Activated T-helper 1 cell treated with anti-CD3 and anti-CD28 coated beads, Interleukin-12 subunit alpha, Interleukin-12 subunit beta, Interleukin-2, Interleukin-4 antibody, amounts not matched to agents 30 ng/mL and 10 ng/mL and 1 ng/mL, durations not matched to agents 14 hours and 24 hours and 36 hours (primary cell): ENCODE measurements at places on chromosomes 12 and 14. TPM values are rescaled to one million over a fixed set of nuclear protein-coding genes. Genes with fewer than 3 reads are reported as not detected.

DNA sequence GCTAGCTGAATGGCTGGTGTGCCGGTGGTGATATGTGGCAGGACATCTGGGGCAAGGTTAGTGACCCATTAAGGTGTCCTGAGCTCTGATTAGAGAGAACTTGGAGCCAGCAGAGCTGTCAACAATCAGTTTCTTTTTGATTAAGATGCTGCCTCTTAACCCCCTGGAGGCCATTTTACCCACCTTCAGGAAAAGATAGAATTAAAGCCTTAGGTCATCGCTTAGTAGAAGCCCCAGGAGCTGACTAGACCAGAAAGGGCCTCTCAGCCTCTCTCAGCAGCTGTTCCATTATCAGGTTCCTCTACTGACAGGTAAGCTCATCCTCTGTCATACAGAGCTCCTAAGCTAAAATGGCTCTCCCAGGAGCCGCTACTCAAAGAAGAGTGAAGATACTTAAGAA, 339.0 kb downstream of the FUT8 start:
- DNase-seq = no peak
- peak overlapping the region; percentile 24 for H3K27ac ChIP-seq
- H3K4me1 ChIP-seq = no peaks in the 10 kb centered on the region
- H3K4me3 ChIP-seq = no peak overlapping the region
- H3K36me3 ChIP-seq = peaks cover 9% of the 10 kb centered on the region
- no peaks in the 10 kb centered on the region for H3K27me3 ChIP-seq

Gene RASSF9
- total RNA-seq = not detected in 2 replicates

DNA sequence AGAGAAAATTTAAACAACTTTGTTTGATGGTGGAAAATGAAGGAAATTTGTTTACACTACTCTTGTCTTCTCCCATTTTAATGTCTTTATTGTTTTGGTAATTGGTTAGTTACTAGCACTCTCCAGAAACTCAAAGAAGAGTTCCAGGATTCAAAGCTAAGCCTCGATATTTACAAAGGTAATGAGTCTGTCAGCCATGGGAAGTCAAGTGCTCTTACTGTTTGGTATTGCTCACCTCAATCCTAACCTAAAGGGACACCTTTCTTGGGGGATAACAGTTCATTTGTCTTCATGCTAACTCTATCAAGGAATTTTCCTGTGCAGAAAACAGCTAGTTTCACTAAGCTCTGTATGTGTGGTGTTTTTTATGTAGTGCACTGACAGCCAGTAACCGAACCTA, 222.9 kb upstream of the LMO3 start:
- no peaks in the 10 kb centered on the region for H3K36me3 ChIP-seq
- no peaks in the 10 kb centered on the region for H3K27me3 ChIP-seq
- no peaks in the 10 kb centered on the region for H3K4me1 ChIP-seq
- H3K27ac ChIP-seq = no peak overlapping the region
- DNase-seq = no peak

- DNase-seq = no peak
- peaks cover 14% of the 10 kb centered on the region for H3K27me3 ChIP-seq
- H3K36me3 ChIP-seq = no peaks in the 10 kb centered on the region
- H3K4me1 ChIP-seq = no peaks in the 10 kb centered on the region
- no peak overlapping the region for H3K4me3 ChIP-seq
Measured at GRCh38 chr14:23696701-23697239, 60.6 kb downstream of the DHRS2 start.

DNA sequence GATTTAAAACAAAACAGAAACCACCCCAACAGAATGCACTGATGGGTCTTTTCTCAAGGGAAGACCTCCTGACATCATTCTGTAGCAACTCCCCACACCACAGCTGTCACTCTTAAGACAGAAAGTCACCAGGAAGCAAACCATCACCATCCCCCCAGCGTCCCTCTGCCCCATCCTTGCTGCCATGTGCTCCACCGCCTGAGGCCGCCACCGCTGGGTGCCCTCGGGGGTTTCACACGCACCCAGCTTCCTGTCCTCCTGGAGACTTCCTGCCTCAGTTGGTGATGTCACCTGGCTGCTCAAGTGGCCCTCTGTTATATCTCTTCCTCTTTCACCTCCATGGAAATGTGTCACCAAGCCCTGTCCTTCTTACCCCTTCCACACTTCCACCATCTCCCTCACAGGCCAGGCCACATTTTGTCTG, 71.4 kb upstream of the GPR68 start:
- H3K27me3 ChIP-seq = no peaks in the 10 kb centered on the region
- peaks cover 55% of the 10 kb centered on the region for H3K36me3 ChIP-seq
- peak overlapping the region; percentile 96 for H3K27ac ChIP-seq

GRCh38 chr12:42473130-42473529, 116.4 kb downstream of the PRICKLE1 start:
- DNase-seq = no peak
- H3K27ac ChIP-seq = no peak overlapping the region
- H3K36me3 ChIP-seq = no peaks in the 10 kb centered on the region
- peaks cover 11% of the 10 kb centered on the region for H3K27me3 ChIP-seq
- peaks cover 17% of the 10 kb centered on the region for H3K4me1 ChIP-seq

- H3K4me1 ChIP-seq = peaks cover 4% of the 10 kb centered on the region
- no peaks in the 10 kb centered on the region for H3K27me3 ChIP-seq
- H3K27ac ChIP-seq = no peak overlapping the region
Measured at GRCh38 chr12:19412844-19413243, 26.4 kb upstream of the AEBP2 start.

Gene SUPT16H
- total RNA-seq = 162 and 166 TPM in 2 replicates

DNA sequence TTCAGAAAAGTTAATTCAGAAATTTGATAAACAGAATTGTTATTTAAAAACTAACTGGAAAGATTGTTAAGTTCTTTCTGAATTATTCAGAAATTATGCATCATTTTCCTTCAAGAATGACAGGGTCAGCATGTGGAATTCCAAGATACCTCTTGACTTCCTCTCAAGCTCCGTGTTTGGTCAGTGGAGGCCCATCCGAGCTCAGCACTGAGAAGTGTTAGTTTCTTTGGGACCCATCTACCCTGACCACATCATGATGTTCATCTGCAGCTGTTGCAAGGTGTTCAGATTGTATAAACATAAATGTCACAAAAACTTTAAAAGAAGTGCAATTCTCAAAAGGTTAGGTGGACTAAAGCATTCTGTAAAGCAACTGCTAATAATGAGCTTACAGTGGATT, 33.7 kb downstream of the MDM2 start:
- DNase-seq = no peak
- H3K27ac ChIP-seq = no peak overlapping the region
- H3K4me3 ChIP-seq = no peak overlapping the region
- peaks cover 36% of the 10 kb centered on the region for H3K36me3 ChIP-seq

DNA sequence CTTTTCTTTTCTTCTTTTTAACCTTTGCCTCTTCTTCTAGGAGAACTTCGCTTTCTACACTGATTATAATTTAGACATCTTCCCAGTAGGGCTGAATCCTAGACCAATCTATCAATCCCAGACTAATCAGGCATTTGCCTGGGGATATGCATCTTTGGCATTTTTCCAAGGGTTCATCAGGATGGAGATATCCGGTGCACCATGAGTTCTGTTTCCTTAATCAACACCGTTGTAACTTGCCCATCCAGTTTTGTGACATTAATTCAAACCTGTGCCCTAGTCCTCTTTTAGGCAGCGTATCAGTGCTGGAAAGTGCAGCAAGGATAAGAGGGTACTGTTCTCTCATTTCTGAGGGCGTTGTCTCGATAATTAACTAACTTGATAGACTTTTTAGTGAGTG, 617 bp upstream of the MGP start:
- peaks cover 14% of the 10 kb centered on the region for H3K4me1 ChIP-seq
- H3K4me3 ChIP-seq = no peak overlapping the region
- H3K27ac ChIP-seq = no peak overlapping the region
- DNase-seq = no peak
- H3K36me3 ChIP-seq = no peaks in the 10 kb centered on the region
- peaks cover 18% of the 10 kb centered on the region for H3K27me3 ChIP-seq

DNA sequence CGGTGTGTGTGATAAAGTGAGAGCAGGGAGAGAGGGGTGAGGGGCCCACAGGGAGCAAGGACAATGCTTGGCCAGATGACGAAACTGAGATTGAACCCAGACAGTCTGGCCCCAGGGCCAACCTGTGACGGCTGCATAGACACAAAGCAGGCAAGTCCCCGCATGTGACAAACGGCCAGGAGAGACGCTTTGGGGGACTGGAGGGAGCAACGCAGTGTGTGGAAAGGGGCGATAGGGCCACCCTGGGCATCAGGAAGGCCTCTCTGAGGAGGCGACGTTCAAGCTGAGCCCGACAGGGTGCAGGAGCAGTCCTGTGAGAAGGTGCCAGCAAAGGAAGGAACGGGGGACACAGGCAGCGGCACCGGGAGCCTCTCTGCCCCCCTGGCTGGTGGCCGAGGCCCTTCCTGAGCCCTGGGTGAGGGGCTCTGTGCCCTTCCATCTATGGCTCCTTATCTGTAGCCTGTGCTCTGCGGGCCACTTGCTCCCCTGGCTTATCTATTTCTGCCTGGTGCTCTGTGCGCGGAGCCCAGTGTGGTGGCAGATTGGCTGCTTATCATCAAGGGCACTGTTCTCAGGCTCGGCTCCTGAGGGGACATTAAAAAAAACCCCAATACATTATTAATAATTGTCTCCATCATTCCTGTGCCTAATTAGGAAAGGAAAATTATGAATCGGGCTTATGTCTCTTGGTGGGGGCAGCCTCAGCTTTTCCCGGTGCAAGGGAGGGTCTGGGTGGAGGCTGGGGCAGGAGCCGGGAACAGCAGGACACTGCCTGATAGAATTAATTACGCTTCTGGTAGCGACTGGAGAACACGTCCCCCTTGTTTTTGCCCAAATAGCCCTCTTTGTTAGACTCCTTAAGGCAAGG, 39.8 kb downstream of the PRIMA1 start:
- no peak for DNase-seq
- H3K27ac ChIP-seq = no peak overlapping the region
- peaks cover 3% of the 10 kb centered on the region for H3K27me3 ChIP-seq
- no peaks in the 10 kb centered on the region for H3K36me3 ChIP-seq
- H3K4me1 ChIP-seq = no peaks in the 10 kb centered on the region
- no peak overlapping the region for H3K4me3 ChIP-seq

- H3K4me1 ChIP-seq = peaks cover 50% of the 10 kb centered on the region
- H3K36me3 ChIP-seq = no peaks in the 10 kb centered on the region
- H3K4me3 ChIP-seq = no peak overlapping the region
- DNase-seq = no peak
Measured at GRCh38 chr14:76950055-76951020, 78.2 kb downstream of the IRF2BPL start.

- no peak overlapping the region for H3K4me3 ChIP-seq
- H3K4me1 ChIP-seq = peaks cover 10% of the 10 kb centered on the region
- H3K27me3 ChIP-seq = peaks cover 23% of the 10 kb centered on the region
Measured at GRCh38 chr14:105409364-105409763, 10.3 kb upstream of the MTA1 start.

- no peaks in the 10 kb centered on the region for H3K27me3 ChIP-seq
- H3K27ac ChIP-seq = no peak overlapping the region
- H3K4me3 ChIP-seq = no peak overlapping the region
- peaks cover 6% of the 10 kb centered on the region for H3K4me1 ChIP-seq
- no peak for DNase-seq
- H3K36me3 ChIP-seq = no peaks in the 10 kb centered on the region
Measured at GRCh38 chr12:76790564-76791552, 26.9 kb downstream of the ZDHHC17 start.

Gene DYRK2
- 43.0 and 46.7 TPM in 2 replicates for total RNA-seq

Gene SIRT4
- 1.0 and 1.7 TPM in 2 replicates for total RNA-seq

DNA sequence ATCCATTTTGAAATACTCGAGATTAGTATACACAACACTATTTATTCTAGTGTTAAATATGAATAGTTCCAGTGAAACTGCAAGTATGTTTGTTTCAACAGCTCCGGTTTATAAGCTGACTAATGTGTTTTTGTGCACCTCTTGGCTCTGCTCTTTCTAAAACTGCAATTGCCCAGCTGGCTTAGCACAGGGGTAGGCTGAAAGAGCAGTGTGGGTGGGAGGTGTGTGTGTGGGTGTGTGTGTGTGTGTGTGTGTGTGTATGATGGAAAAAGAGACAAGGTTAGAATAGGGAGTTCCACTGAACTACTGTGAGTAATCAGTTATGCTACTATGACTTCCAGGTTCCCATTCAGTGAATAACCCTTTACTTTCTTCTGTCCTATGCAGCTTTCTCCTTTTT, 37.8 kb upstream of the DDHD1 start:
- H3K4me3 ChIP-seq = peak overlapping the region; percentile 80
- H3K27me3 ChIP-seq = peaks cover 4% of the 10 kb centered on the region
- peaks cover 8% of the 10 kb centered on the region for H3K36me3 ChIP-seq
- peak overlapping the region; percentile 99 for H3K27ac ChIP-seq
- H3K4me1 ChIP-seq = peaks cover 54% of the 10 kb centered on the region

- no peaks in the 10 kb centered on the region for H3K36me3 ChIP-seq
- no peak for DNase-seq
- peaks cover 5% of the 10 kb centered on the region for H3K27me3 ChIP-seq
- peaks cover 5% of the 10 kb centered on the region for H3K4me1 ChIP-seq
Measured at GRCh38 chr12:27865421-27865820, 85.4 kb upstream of the MANSC4 start.

DNA sequence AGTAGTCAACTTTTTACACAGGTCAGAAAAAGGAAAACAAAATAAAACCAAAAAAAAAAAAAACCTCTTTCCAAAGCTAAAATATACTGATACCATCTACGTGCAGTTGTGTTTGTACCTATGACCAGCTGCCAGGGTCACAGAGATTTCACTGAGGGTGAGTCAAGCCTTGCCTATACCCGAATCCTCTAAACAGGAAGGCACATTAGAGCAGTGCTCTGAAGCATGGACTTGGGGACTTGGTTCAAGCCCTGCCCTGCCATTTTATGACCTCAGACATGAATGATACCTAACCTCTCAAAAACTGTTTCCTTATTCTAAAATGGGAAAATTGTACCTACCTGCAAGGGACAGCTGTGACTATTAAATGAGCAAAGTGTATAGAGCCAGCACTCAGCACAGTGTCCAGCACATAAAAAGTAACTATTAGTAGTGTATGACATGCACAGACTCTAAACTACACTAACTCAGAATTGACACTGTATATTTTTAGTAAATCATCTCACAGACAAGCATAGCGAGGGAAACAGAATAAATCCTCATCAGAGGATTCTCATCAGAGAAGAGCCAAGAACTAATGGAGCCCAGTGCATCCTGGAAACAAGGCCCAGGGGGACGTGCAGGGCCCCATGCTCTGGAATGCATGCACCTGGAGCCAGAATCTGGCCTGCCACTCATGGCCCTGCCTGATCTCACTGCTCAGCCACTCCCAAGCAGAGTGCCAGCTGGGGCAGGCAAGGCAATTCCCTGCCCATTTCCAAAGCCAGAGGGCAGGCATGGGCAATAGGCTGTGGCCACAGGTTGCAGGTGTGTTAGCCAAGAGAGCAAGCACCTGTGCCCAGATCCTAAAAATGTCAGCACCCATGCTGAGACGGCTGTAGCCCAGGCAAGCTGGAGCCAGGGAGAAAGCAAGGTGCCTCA, 57.0 kb downstream of the NT5DC3 start:
- peaks cover 9% of the 10 kb centered on the region for H3K36me3 ChIP-seq
- DNase-seq = no peak
- no peaks in the 10 kb centered on the region for H3K27me3 ChIP-seq

GRCh38 chr12:89927226-89927698, 218.6 kb upstream of the ATP2B1 start:
- peaks cover 7% of the 10 kb centered on the region for H3K4me1 ChIP-seq
- H3K27me3 ChIP-seq = no peaks in the 10 kb centered on the region
- no peak overlapping the region for H3K4me3 ChIP-seq
- no peaks in the 10 kb centered on the region for H3K36me3 ChIP-seq
